Activated naive CD4-positive, alpha-beta T cell (primary cell): ENCODE measurements at places on chromosomes 3 and 15.

GRCh38 chr3:65005486-65005885, 317.7 kb upstream of the ADAMTS9 start:
- DNase-seq: no peak

- DNase-seq: no peak
These were observed 132.4 kb upstream of the OSTN start for GRCh38 chr3:191066669-191067068.

DNA sequence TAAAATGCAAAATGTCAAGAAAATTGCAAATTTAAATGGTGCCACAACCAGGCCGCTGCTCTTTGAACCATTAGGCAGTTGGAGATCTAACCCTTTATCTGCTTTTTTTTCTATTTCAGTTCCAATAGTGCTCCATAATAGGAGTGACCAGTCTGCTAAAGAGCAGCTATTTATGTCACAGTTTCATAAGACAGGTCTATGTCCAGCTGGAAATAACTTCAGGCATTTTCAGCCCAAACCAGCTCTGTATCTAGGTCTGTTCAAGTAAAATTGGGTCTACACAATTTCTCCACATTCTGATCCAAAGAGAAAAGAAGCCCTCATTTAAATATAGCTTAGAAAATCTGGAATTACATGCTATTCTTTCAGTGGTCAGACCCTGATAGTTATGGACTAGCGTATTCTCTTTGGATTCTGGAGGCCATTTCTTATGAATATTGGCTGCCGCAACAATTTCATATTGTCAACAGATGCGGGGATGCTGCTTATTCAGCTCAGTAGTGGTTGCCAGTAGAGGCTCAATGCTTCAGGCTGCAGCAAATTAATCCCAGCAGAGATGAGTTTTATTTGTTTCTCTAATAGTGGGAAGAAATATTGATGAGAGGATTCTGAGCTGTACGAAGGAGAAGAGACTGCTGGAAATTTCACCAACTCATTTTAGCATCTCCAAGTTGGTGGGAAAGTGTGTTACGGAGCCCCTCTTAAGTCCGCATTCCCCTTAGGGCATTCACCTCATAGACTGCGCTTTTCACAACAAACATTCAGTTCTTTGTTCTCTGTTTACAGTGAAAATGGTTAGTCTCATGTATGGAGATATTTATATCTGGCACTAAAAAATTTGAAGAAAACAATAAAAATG, 887.0 kb downstream of the ROBO1 start:
- DNase-seq: no peak

- DNase-seq: no peak
These were observed 2.2 kb upstream of the UBA3 start for GRCh38 chr3:69082361-69082760.

DNA sequence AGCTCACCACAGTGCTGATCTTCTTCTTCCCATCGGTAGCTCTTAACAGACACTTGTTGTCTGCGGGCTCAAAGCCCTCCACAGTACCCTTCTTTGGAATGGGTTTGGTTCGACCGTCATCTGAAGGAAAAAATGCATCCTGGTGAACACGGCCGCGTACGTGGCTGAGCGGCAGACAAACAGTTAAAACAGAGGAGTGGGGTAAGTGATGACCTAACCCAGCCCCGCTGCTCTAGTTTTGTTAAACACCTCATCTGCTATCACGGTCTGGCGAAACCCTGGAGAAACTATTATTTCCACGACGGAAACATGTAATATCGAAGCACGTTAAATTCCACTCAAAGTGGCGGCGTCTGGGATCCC, 725 bp downstream of the SRP14 start:
- no peak for DNase-seq

DNA sequence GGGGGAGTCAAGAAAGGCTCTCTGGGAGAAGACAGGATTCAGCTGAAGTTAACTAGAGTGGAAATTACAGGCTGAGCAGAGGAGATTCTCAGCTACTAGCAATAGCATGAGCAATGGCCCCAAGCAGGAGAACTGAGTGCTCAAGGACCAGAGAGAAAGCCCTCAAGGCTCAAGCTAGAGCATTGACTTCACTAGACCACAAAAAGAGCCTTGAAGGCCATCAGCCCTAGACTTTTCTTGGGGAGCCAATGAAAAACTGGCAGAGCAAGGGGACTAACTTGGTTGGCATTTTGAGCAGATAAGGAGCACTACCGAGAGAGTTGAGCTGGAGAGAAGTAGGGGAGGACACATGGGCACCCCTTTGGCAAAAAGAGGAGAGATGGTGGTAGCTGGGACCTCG, 277.6 kb downstream of the FEZF2 start:
- DNase-seq: no peak

DNA sequence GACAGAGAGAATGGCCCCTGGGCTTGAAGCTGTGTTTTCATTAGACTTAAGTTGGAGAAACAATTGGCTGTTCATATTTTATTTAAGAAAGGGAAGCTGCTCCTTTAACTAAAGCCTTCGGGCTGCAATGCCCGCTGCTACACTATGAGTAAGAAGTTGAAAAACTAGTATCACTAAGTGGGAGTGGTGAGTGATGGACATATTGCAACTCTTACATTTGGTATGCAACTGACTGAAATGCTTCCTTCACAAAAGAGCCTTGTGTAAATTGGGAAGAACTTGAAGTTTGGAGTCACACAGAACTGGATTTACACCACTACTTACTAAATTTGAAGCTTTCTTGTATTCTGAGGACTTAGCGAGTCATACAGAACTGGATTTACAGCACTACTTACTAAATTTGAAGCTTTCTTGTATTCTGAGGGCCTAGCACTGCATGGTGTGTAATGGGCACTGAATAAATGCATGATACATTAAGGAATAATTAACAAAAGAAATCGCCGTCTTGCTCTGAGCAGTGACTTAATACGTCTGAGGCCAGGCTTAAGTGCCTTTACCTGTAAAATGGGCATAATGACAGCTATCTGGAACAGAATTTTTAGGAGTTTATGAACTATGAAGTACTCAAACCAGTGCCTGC, 149.5 kb downstream of the RYR3 start:
- no peak for DNase-seq

DNA sequence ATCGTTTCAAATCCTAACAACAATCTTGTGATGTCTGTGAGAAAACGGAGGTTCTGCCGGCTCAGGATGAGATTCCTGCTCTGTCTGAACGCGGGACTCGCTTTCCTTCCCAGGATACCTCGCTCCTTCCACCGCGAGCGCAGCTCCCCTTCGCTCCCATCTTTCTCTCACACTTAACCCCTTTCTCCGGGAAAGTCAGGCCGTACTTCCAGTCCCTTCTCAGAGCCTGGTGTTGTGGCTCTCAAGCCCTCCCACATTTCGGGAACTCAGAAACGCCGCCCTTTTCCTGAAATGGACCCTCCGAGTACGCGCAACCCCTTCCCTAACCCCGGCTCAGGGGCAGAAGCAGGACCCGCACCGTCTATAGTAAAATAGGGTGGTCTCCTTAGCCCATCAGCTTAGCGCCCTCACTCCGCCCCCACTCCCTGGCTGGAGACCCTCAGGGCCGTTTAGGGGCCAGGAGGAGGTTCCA, 378 bp upstream of the FEM1B start:
- no peak for DNase-seq

GRCh38 chr3:142946861-142947260, 16.6 kb downstream of the PAQR9 start:
- no peak for DNase-seq

- DNase-seq: no peak
These were observed 18.8 kb upstream of the GASK1A start for GRCh38 chr3:42960282-42960681.

DNA sequence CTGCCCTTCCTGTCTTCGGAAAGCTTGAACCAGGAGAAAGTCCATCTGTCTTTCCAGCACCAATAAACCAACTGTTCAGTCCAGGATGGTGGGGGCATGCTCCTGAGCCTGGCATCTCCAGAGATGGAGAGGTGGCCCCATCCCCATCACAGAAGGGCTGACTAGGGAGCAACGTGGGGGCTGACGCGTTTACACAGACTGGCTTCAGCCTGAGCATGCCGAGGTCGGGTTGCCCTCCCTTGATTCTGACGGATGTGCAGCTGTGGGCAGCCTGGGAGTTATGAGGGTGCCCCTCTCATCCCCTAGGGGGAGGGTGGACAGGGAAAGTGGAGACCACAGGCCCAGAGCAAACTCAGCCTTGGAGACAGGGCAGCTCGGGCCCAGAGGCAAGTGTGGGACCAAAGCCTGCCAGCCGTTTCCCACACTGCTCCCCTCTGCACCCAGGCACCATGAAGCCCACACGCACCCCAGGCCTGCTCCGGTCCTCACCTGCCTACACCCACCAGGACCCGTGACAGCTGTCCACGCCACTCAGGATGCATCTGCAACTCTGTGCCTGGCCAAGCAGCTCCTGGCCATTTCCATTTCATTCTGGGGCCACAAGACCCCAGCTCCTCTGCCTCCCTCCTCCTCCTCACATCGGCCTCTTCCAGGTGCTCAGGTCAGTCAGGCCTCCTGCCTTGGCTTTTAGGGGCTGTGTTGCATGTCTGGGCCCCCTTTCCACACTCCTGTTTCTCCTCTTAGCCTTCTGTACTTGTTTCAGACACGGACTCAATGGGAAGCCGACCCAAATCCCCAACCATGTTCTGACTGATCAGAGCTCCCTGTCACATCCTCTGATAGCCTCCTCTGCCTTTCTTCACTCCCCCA, 48.2 kb upstream of the SLC41A3 start:
- no peak for DNase-seq

DNA sequence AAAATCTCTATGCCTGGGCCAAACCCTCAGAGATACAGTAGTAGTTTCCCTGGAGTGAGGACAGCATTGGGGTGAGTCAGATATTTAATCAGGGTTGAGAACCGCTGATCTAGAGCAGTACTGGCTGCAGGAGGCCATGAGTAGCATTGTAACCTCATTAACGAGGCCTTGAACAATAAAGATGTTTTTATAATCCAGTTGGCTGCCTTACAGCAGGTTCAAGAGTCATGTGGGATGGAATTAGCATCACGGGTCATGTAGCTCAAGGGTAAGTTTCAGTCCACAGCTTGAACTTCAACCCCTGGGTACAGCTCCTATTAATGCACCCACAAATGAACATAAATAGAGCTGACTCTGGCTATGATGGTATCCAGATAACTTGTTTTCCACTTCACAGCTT, 5.1 kb downstream of the HPS3 start:
- DNase-seq: no peak

DNA sequence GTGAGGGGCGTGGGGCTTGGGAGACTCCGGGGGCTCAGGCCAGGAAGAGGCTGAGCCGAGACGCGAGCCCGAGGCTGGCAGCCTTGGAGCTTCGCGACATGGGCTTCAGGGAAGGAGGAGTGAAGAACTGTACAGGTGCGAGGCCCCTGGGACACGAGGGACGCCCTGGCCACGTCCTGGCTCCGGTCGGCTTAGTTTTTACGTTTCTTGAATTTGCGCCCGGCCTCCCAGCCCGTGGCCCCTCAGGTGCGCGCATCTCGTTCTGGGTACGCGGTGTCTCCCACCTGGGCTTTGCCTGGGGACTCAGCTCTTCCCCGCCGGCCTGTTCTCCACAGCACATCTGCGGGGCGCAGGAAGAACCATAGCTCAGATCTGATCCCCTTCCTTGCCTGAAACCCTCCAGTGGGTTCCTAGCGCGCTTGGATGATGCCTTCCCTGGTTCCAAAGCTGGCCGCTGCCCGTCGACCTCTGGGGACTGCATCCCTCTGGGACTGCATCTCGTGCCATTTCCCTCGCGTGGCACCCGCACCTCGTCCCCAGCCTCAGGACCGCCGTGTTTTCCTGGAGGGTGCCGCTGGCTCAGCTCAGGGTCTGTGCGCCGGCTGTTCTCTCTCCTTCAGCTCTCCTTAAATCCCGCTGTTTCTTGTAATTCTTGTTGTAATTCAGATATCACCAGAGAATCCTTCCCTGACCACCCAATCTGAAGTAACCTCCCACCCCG, 614 bp downstream of the CHCHD6 start:
- DNase-seq: no peak

DNA sequence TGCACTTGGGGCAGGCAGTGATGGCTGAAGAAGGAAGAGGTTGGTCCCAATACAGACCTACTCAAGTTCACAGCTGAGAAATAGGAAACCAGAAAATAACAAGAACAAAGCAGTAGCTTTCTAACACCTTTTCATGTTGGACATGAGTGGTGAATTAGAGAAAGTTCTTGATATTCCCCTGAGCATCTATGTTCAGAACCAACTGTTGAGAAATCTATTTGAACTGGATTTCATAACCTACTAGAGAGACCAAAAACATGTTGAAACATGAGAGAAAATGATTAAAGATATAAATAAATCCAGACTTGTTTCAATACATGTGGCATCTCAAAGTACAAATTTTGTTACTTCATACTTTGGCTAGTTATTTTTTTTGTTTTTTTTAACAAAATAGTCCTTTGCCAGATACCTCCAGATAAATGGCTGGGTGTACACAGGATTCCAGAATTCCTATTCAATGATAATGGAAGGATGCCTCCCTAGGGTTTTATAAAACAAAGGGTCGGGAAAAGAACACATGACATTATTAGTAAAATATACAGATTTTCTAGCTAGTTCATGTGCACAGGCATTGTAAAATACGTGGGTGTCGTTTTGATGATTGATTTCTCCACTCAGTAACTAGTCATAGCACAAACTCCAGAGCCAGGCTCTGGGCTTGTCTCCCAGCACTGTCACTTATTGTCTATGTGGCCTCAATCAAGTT, 34.4 kb upstream of the TNFSF10 start:
- no peak for DNase-seq

- DNase-seq: no peak
These were observed 103.8 kb downstream of the RBMS3 start for GRCh38 chr3:29384640-29385039.

- DNase-seq: no peak
These were observed 30.7 kb downstream of the EIF4E3 start for GRCh38 chr3:71694358-71694999.
